ENCODE measurements at places on chromosomes 5 and 9.

DNA sequence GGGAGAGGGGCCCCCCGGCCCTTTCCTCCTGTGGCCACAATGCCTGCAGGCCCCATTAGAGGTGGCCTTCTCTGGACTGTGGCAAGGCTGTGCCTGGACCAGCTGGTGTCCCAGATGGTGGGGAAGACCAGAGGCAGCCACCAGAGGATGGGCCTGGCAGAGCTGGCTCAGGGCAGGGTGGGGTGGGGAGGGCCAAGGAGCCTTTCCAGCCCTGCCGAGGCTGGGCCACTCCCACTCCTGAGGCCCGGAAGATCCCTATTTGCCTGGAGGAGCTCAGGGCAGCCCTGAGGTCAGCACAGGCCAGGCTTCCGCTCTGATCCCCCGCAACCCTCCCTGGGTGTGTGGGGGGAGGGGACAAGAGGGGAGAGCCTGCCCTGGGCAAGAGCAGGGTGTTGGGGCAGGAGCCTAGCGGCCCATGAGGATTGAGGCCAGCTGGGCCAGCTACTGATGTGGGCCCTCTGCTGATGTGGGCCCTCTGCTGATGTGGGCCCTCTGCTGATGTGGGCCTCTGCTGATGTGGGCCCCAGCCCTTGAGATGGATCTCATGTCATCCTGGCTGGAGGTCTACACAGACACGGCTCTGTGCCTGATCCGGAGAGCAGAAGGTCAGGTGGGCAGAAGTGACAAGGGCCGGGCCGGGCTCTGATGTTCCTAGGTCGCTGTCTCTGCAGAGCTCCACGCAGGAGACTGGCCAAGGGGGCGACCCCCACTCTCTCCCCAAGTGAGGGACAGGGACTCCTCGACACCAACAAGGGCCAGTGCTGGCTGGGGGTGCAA lies 6.0 kb downstream of the MRPS2 start:
- peak; percentile 62 for DNase-seq

GRCh38 chr5:53339962-53340540 lies 140.4 kb upstream of the FST start:
- no peak for DNase-seq

GRCh38 chr5:14880688-14881087 lies 9.1 kb upstream of the ANKH start:
- DNase-seq = no peak

- DNase-seq = no peak
Measured at GRCh38 chr5:83029912-83030311, 47.3 kb downstream of the TMEM167A start.

DNA sequence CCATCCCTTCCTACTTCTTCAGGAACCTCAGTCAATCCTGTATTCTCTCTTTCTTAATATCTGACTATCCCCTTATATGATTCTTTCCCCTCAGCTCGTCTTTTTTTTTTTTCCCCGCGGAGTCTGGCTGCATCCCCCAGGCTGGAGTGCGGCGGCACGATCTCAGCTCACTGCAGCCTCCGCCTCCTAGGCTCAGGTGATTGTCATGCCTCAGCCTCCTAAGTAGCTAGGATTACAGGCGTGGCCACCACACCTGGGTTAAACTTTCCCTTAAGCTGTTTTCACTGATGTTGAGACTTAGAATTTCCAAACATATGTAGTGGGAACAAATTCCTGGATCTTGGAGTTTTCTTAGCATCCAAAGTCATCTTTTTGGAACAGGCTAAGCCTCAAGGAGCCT lies 13.3 kb upstream of the RUSC2 start:
- no peak for DNase-seq

- no peak for DNase-seq
Measured at GRCh38 chr9:14250794-14251153, 63.2 kb downstream of the NFIB start.

DNA sequence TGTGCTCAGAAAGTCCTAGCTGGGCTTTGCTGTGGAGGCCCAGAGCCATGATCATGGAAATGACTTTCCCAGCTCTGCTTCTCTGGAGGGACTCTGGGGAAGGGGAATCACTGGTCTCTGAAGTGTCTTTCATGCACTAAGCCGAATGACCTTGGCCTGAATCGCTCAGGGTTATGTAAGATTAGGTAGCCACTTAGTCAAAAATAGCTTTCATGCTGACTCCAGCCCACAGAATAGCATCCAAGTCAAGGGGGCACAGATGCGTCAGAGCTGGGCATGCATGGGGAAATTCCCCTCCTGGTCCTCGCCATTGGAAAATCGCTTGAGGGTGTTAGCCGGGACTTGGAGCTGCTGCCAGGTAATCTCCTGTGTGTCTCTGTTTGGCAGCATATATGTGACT lies 36.1 kb upstream of the PPARGC1B start:
- no peak for DNase-seq

DNA sequence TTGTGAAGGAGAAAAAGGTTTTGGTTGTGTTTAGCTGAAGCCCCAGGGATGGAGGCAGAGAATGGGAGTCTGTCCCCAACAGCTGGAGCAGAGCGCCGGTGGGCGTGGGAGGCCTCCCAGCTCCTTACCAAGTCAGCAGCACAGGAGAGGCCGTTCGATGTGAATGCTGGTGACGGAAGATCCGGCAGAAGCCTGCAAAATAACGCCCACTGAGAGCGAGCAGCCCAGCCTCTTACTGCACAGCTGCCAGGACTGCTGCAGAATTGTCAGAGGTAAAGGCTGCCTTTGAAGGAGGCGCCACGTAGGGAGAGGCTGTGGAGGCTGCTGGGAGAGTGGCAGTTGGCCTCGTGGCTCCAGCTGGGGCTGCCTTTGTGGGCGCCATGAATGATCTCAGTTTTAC lies 26.2 kb downstream of the ANGPTL2 start:
- DNase-seq = no peak

DNA sequence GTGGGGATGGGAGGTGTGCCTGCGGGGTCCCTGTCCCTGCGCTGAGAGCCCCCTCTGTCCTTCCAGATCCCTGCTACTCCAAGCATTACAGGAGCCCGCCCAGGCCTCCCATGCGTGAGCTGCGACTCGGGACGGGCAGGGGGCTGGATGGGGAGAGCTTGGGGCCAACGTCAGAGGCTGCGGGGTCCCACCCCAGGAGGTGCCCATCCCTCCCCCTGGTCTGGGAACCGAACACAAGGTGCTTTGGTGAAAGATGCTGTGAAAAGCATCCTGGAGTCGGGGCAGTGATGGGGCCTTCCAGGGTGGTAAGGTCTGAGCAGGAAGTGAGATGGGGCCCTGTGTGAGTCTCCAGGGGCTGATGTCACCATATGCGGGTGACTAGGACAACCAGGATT lies 2.7 kb downstream of the LCN9 start:
- DNase-seq = peak; percentile 5

DNA sequence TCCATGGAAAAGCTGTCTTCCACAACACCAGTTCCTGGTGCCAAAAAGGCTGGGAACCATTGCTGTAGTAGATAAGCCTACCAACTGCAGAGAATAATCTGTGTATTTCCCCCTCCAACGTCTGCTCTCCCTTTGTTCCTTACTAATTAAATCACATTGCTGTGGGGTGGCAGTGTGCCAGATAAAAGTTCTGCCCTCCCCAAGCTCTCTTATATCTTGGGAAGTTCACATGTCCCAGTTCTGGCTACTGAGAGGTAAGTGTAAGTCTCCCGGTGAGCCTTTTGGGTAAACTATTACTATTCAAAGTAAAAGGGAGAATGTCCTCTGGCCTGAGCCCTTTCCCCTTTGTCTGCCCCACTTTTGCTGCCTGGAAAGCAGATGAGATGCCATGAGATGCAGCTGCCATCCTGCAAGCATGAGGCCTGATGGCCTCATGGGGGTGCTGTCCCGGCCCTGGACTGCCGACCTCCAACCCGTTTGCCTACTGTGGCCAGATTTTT lies 14.7 kb downstream of the ENC1 start:
- DNase-seq = peak; percentile 40

- no peak for DNase-seq
Measured at GRCh38 chr5:42021923-42022322, 96.8 kb downstream of the FBXO4 start.

DNA sequence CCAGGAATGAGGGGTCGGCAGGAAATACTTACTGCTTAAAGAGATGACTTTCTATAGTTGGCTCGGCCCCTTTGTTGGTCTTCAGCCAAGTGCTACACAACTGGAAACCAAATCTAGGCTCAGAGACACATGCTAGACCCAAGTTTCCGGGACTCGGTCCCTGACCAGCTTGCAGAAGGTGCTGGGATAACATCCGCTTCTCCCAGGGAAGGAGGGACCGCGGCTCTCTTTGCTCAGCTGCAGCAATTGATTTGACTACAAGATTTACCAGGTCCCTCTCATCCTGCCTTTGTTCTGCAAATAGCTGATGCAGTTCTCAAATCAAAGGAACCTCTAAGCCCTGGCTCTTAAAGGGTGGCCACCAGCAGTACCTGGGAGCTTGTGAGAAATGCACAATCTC lies 314.7 kb downstream of the MLLT3 start:
- DNase-seq = peak; percentile 43

GRCh38 chr9:72292874-72293607 lies 72.0 kb downstream of the ZFAND5 start:
- DNase-seq = no peak

DNA sequence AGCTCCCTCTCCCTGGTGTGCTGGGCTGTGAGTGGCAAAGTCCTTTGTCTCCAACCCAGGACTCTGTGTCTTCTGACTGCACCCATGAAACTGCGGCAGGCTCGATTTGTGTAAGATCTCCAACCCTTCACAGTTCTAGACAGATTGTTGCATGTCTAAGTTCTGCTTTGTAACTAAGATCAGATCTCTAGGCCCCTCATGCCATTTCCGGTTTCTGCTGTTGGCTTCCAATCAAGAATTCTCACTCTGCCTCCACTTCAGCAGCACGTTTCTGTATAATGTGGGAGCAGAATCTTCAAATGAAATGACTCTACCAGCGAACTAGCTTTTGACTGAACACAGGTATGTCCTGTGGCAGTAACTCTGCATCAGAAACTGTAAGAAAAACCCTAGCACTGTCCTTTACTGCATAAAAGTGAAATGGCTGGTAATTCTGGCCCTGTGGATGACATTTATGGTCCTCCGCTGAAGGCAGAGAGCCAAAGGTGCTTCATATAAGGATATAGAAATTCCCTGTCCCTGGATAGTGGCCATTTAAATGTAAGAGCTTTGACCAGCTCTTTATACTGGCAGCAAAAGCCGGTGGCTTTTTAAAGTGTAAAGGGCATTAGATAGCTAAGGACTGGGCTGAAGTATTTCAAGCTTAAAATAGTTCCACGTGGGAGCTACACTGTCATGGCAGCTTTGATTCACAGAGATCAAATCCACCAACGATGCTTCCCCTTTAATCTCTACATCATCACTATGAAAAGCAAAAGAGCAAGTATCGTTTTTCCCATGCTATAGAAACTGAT lies 319.0 kb upstream of the CDH6 start:
- no peak for DNase-seq

DNA sequence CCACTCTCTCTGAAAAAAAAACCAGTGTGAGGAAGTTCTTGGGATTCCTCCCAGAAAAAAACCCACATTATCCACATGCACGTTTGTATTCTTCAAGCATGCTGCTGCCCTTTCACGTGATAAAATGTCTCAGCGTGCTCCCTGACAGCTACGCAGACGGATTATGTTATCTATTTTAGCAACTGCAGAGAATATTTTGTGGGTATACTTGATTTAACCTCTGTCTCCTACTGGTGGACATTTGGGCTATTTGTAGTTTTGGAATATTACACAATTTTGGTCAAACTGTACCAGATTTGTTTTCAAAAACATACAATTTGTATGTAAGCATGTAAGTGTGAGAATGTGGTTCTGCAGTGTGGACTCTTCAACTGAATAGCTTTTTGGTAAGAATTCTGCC lies 10.7 kb downstream of the PRRC2B start:
- no peak for DNase-seq

- no peak for DNase-seq
Measured at GRCh38 chr5:57157131-57157530, 16.7 kb upstream of the GPBP1 start.

- no peak for DNase-seq
Measured at GRCh38 chr5:89816038-89816437, 593.5 kb downstream of the CETN3 start.

GRCh38 chr9:10144355-10144754 lies 468.4 kb downstream of the PTPRD start:
- no peak for DNase-seq

GRCh38 chr9:6214903-6215302 lies 704 bp upstream of the IL33 start:
- no peak for DNase-seq

GRCh38 chr5:36638056-36638455 lies 31.6 kb downstream of the SLC1A3 start:
- no peak for DNase-seq

DNA sequence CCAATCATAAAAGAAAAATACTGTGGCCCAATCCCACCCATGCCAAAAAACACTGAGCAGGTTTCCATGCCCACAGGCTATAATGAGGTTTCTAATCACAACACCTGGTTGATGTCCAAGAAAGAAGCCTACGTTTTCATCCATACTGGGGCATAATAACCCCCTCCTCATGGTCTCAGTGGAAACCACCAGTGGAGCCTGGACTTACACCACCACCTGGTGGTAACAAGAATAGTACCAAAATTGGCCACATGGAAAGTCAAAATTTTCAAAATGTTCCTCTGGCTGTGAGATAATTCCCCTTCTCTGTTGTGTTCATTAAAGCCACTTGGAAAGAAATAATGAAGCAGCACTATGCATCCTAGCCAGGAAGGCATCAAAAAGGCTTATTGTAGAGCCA lies 687.3 kb upstream of the ST8SIA4 start:
- DNase-seq = peak; percentile 45

- no peak for DNase-seq
Measured at GRCh38 chr9:81150016-81150625, 539.2 kb downstream of the TLE1 start.

DNA sequence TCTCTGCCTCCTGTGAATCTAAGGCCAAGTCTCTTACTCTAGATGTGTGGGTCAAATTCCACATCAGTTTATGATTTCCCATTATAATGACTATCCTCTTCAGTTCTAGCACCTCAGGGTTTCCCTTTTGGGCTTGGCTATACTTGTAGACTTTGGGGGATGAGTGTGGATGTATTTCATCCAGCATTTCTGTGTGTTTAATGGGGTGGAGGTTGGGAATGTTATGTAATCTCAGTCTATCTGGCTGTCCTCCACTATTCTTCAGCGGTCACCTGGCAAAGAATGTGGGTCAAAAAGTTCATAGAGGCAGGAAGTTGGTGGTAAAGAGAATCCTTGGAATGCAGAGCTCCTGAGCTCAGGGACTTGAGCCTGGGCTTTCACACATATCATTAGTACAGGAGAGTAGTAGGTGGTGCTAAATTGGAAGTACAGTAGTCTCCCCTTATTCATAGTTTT lies 64.9 kb downstream of the CFAP95 start:
- DNase-seq = peak; percentile 53

GRCh38 chr5:94849324-94849723 lies 230.9 kb downstream of the SLF1 start:
- no peak for DNase-seq

- no peak for DNase-seq
Measured at GRCh38 chr9:92600462-92601261, 64.9 kb upstream of the ECM2 start.

- no peak for DNase-seq
Measured at GRCh38 chr5:7548596-7548995, 152.7 kb downstream of the ADCY2 start.

- no peak for DNase-seq
Measured at GRCh38 chr9:92059661-92060060, 55.6 kb downstream of the SPTLC1 start.

- no peak for DNase-seq
Measured at GRCh38 chr5:135248801-135249231, 150.2 kb downstream of the MACROH2A1 start.

Measured in iPS-NIHi11 (cell line).